ENCODE measurements at places on chromosomes 1 and 21.

DNA sequence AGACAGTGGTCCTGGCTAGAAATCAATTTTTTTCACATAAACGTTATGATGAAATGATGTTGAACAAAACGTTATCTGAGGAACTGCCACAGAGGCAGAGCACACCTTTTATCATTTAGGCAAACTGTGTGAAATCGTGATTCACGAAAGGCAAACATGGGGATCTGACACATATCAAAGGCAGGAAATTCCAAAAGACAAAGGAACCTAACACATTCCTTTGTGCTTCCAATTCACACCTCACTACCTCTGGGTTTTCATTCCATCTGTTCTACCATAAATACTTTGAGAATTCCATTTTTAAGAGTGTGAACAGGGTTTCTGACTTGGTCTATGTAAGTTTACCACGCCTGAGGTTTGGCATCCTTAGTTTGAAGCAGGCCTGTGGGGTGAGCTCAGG is 119.5 kb upstream of the KRTAP19-8 start:
- DNase-seq, result no peak

DNA sequence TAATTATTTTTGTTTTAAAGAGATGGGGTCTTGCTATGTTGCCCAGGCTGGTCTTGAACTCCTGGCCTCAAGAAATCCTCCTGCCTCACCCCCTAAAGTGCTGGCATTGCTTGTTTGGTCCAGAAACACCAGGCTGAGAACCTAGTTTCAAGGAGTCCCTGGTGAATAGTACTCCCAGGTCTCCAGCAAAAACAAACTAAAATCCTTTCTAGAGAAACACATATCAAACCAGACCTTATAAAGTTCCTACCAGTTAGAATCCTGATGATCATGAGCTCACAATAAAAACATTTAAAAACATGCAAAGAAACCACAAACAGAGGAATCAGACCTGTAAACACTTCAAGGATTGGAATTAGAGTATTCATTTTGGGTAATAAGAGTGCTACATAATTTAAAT is 34.4 kb upstream of the PADI1 start:
- DNase-seq, result peak; percentile 57

- no peak for DNase-seq
Observed at GRCh38 chr1:113905435-113905861, 322 bp downstream of the DCLRE1B start.

DNA sequence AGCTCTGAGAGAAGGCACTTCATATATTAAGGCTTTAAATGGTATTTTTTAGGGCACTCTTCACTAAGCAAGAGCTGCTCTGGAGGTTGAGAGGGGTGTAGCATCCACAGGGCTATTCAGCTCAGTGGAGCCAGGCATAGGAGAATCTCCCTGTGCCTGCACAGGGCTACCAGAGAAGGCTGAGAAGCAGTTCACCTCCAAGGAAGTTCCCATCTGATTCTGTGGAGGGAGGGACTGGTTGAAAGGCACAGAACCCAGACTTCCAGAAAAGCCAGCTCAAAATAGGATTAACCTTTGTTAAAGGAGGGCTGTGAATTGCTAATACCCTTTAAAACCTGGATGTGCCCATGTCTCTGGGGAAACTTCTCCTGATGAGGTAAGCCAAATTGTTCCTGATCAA is 304.5 kb downstream of the TTLL7 start:
- DNase-seq, result no peak

DNA sequence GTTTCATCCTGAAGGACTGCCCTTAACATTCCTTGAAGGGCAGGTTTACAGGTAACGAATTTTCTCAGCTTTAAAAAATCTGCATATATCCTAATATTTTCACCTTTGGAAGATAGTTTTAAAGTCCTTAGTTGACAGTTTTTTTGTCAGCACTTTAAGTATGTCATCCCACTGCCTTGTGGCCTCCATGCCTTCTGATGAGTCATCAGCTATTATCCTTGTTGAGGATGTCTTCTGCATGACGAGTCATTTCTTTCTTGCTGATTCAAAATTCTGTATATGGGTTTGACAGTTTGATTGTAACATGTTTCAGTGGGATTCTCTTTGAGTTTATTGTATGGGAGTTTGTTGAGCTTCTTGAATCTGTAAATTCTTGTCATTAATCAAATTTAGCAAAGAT is 500.6 kb downstream of the DISC1 start:
- peak; percentile 52 for DNase-seq

GRCh38 chr1:201381130-201381529 is 3.6 kb upstream of the TNNT2 start:
- no peak for DNase-seq

DNA sequence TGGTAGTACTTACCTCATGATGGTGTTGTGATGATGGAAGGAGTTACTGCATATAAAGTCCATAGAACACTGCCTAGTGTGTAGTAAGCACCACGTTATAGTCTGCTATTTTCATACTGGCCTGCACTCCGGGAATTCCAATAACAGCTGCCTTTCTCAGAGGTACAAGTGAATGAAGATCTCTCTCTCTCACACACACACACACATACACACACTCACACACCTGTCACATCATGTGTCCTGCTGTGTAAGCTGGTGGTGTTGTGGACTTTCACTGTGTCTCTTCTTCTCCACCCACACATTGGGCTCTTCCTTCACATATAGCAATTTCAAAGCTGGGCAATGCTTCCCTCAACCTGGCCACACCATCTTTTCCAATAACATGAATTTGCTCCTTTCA is 33.4 kb upstream of the ST6GALNAC5 start:
- no peak for DNase-seq

DNA sequence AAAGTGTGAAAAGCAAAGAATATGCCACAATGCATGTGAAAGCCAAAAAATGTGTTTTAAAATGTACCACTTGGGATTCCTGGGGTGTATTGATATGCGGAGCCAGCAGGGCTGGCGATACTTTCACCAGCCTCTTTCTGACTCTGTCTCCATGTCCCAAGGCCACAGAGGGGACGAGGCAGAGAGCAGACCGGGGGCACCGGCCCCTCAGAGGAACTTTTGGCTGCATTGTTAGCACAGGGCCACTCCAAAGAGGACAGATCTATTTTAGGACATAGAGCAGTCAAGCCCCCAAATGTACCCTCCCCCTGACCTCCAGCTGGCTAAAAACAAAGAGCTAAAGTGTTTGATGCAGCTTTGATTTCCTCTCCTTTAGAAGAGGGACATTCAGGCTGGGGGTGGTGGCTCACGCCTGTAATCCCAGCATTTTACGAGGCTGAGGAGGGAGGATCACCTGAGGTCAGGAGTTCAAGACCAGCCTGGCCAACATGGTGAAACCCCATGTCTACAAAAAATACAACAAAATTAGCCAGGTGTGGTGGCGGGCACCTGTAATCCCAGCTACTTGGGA is 25.6 kb upstream of the ZNF436 start:
- no peak for DNase-seq

DNA sequence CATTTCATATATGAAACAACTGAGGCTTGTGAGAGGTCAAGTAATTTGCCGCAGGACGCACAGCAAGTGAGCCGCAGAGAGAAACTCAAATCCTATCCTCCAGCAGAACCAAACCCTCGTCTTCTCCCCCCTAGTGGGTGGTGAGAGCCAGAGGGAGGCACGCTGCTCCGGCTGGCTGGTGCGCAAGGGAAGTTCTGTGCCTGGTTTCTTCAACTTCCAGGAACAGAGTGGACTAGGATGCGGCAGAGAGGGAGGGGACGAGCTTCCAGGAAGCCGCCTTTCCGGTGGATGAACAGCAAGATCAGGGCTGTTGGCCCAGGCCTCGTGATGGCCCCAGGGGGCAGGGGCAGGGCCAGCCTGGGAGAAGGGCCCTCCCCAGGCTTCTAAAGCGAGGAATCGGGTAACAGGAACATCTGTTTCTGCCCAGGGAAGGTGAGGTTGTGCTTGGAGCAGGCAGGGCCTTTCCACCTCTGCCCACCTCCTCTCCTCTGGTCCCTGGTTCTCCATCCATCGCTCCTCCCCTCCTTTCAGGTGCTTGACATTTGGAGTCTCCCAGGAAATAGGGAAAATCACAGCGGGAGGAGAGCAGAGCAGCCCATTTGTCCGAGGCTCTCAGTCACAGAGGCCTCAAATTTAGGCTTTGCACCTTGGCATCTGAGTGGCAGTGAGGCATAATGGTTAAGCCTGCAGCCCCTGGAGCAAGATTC is 16.8 kb upstream of the PDIK1L start:
- no peak for DNase-seq

- peak; percentile 65 for DNase-seq
Observed at GRCh38 chr1:230105754-230106625, 39.0 kb downstream of the GALNT2 start.

- DNase-seq, result no peak
Observed at GRCh38 chr1:161932668-161933067, 91.0 kb downstream of the OLFML2B start.

DNA sequence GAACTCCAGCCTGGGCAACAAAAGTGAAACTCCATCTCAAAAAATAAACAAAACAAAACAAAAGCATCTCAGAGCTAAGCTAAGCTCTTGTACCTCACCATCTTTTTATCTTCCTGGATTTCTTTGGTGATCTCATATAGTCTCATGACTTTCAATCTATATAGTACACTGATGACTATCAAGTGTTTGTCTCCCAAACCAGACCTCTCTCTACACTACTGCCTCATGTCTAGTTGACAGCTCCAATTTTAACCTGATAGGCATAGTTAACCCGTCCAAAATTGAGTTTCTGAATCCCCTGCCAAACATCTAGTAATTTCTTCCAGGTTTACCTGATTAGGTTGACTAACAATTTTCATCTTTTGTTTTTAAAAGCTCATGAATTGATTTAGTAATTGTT is 151.7 kb downstream of the COP1 start:
- DNase-seq, result no peak

DNA sequence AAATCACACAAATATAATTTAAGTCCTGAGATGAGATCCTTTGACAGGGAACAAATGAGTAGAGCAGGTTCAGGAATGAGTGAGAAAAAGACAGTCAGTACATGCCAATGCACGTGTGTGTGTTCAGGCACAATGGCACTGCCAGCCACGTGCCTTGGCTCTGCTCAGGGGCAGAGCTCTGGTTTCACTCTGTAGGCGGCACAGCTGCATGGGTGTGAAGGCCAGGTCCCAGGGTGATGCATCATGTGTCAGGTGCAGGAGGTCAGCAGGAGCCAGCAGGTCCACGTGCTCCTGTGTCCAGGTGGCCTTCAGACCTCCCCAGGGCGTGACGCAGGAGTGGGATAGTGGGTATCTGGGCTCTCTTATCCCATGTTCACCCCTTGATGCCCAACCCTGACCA is 386.1 kb downstream of the KCNH1 start:
- no peak for DNase-seq

- DNase-seq, result no peak
Observed at GRCh38 chr1:205950280-205950679, 7.0 kb upstream of the SLC26A9 start.

GRCh38 chr1:10680487-10680886 is 116.0 kb downstream of the CASZ1 start:
- no peak for DNase-seq

GRCh38 chr1:244893836-244894235 is 29.5 kb upstream of the HNRNPU start:
- no peak for DNase-seq

GRCh38 chr1:25099343-25099951 is 132.9 kb downstream of the SYF2 start:
- DNase-seq, result no peak

DNA sequence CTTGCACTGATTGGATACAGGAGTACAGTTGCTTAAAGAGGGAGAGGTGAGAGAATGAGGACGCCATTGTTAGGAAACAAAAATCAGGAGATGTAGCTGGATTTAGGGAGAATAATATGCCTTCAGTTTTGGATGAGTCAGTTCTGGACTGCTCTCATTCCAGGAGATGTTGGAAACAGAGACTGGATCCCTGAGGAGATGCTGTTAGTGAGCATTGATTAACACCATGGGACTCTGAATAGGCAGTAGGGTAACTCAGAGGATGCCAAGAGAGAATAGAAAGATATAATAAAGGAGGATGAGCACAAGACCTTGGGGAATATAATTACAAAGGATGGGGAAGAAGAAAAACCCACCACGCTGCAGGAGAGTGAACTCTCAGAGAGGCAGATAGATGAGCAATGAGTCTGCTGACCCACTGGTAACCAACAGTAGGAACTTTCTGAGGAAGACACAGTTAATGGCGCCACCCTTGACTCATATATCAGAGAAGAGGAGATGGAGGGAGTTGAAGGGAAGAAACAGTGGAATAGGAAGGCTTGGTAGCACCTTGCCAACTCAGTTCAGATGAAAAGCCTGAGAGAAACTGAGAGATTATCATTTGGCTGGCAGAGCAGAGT is 10.5 kb downstream of the KCNJ15 start:
- DNase-seq, result no peak

- no peak for DNase-seq
Observed at GRCh38 chr1:29384496-29385015, 148.2 kb downstream of the PTPRU start.

DNA sequence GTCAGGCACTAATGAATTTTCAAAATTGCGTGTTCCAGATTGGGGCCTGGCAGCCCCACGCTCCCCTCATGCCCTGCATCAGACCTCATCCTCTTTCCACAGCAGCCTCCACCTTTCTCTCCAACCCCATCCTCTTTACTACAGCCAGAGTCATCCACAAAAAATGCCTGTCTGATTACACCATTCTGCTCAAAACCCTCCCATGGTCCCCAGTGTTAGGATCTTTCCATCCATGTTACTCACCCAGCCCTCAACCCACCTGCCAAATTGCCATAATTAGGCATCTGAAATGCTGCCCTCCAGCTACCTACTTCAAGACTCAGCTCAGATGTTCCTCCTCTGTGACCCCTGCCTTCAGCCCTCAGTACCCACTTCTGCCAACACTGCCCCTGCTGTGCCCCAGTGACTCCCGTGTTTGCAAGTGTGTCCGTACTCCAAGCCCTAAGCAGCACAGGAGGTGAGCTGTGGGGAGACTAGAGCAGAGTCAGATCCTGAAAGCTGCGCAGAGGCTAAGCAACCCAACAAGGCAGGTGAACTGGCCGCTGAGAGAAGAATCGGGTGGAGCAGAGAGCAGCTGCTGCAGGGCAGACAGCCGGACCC is 715 bp upstream of the ARTN start:
- no peak for DNase-seq

GRCh38 chr1:53582211-53583020 is 123.2 kb downstream of the DMRTB1 start:
- no peak for DNase-seq

DNA sequence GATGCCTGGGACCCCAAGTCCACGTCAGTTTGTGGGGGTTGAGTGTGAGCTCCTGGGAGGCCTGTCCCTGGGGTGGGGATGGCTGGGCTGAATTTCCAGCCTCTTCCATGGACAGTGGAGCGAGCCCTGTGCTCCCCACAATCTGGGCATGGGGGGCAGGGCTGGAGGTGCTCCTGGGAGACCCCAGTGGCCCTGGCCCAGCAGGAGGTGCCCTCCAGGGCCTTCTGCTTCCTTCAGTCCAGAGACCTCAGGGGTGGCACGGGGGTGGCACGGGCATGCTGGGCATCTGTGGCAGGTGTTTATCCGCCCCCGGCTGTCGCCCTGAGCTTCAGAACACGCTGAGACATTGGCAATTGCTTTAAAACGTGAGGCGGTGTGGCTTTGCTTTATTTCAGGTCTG is 40.9 kb downstream of the MORN1 start:
- no peak for DNase-seq

DNA sequence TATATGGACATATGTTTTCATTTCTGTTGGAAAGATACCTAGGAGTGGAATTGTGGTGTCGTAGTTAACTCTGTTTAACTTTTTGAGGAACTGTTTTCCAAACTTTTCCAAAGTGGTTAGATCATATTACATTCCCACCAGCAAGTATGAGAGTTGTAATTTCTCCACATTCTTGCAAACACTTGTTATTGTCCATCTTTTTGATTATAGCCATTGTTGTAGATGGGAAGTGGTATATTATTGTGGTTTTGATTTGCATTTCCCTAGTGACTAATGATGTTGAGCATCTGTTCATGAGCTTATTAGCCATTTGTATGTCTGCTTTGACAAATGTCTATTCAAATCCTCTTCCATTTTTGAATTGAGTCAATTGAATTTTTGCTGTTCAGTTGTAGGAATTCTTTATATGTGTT is 19.8 kb downstream of the CAMTA1 start:
- DNase-seq, result no peak

Measured in AG09309 (cell line).